Suppressor macrophage treated with lipopolysaccharide for 1 hour (primary cell): ENCODE measurements at places on chromosomes 1 and 21.

- no peak for DNase-seq
These were observed 28.8 kb downstream of the QSOX1 start for GRCh38 chr1:180183426-180183825.

- DNase-seq, result no peak
These were observed 805.3 kb downstream of the USP25 start for GRCh38 chr21:16535102-16535422.

DNA sequence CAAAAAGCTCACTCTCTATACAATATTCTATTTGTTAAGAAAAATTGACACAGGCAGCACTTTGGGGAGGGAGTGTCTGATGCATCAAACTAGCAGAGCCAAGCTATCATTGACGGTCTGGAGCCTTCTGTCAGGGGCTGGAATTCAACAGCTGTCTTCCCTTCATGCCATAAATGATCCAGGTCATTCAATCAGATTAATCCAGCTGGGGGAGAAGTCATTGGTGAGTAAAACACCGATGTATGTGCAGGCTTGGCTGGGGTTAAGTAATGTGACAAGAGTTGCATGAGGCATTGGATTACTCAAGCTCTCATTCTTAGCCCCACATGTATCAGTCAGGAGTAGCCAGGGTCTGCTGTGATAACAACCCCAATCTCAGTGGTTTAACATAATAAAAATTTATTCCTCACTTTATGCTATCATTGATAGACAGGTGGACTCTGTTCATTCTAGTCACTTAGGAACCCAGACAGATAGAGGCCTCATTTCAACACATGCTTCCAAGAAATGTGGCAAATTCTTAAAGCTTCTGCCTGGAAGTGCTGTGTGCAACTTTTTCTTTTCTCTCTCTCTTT lies 118.1 kb upstream of the GADD45A start:
- DNase-seq, result no peak

DNA sequence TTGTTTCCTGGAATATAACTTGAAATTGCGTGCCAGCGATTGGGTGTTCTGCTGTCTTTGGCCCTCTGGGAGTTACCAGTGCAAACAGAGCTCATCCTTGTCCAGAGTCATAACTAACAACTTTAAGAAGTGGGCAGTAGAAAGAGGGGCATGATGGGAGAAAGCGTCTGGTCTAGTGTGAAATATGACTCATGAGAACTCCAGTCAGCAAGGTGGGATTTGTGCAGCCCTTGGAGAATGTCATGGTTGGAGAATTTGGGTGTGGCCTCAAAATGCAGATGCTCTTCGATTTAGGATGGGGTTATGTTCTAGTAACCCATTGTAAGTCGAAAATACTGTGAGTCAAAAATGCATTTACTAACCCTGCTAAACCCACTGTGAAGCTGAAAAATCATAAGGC lies 12.9 kb downstream of the ATP1B1 start:
- DNase-seq, result no peak

GRCh38 chr1:209549443-209550205 lies 33.9 kb upstream of the CAMK1G start:
- DNase-seq, result no peak

- peak; percentile 95 for DNase-seq
These were observed 101.5 kb downstream of the CASZ1 start for GRCh38 chr1:10694633-10695627.

DNA sequence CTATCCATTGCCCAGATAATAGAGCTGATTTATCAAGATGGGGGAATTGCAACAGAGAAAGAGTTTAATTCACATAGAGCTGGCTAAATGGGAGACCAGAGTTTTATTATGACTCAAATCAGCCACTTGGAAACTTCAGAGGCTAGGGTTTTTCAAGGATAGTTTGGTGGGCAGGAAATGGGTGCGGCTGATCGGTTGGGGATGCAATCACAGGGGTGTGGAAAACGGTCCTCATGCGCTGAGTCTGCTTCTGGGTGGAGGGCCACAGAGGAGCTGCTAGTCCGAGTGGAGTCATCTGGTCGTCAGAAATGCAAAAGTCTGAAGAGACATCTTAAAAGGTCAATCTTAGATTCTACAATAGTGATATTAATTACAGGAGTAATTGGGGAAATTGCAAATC lies 32.0 kb upstream of the FAM89A start:
- DNase-seq, result no peak

- DNase-seq, result no peak
These were observed 39.2 kb downstream of the SPEN start for GRCh38 chr1:15886611-15887167.

- no peak for DNase-seq
These were observed 40.9 kb upstream of the DAB1 start for GRCh38 chr1:57464756-57465155.
